ENCODE measurements at places on chromosomes 1 and 21.
A peak's percentile ranks its signal among the peaks of the same experiment; 100 is the strongest.

DNA sequence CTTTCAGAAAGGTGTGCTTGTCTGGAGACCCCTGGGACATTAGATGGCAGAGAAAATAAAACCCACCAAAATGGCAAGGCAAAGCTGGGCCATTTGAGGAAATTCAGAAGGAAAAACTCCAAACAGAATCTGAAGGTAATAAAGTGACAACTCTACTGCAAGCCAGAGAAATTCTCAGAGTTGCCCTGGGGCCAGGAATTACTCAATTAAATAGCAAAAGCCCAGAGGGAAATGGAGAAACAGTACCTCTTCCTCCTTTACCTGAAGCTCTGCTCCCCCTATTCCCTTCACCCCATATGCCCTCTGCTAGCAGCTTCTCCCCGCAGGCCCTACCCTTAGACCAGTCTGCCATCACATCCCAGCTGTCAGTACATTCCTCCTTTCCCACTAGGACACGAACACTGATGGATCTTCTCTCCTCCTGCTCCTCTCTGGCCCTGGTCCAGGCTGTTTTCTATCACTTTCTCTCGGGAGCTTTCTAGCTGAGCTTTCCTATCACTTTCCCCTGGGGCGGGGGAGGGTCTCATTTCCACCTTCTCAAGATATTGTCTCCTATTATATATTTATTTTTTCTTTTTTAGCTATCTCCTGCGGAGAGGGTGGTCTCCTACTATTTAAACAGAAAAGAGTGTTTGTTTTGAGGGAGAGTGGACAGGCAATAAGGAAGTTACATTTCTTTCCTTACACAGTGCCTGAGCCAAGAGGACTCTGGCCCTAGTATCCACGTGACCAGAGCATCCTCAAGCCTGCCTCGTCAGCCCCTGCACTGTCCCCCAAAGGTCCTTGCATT, 47.7 kb upstream of the RBM15 start:
- DNase-seq: no peak

- DNase-seq: no peak
Measured at GRCh38 chr1:218659911-218660677, 315.0 kb downstream of the TGFB2 start.

GRCh38 chr1:23997812-23998211, 17.7 kb upstream of the SRSF10 start:
- DNase-seq: no peak

GRCh38 chr1:156481527-156481926, 19.0 kb downstream of the MEF2D start:
- no peak for DNase-seq

DNA sequence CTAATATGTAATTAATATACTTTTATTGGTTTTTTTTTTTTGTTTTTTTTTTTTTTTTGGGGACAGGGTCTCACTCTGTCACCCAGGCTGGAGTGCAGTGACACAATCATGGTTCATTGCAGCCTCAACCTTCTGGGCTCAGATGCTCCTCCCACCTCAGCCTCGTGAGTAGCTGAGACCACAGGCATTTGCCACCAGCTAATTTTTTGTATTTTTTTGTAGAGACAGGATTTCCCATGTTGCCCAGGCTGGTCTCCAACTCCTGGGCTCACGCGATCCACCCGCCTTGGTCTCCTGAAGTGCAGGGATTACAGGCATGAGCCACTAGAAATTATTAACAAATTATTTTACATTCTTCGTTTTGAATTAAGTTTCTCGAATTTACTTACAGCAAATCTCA, 16.8 kb upstream of the POGZ start:
- DNase-seq: no peak

DNA sequence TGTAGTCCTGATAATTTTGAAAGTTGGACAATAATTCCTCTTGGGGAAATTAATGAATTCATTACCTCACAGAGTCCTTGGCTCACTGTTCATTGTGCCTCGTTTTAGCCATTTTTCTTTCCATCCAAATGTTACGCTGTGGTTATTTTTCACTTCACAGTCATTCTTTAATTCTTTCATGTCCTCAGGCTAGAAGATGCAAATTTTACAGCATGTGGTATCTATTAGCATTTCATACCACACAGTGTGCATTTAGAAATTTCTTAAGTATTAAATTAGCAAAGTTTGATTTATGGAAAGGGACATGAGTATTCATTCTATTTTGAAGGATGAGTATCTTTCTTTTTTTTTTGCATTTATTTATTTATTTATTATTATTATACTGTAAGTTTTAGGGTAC, 18.4 kb downstream of the OR2L3 start:
- no peak for DNase-seq

GRCh38 chr1:44326024-44326701, 28.9 kb downstream of the ERI3 start:
- no peak for DNase-seq

DNA sequence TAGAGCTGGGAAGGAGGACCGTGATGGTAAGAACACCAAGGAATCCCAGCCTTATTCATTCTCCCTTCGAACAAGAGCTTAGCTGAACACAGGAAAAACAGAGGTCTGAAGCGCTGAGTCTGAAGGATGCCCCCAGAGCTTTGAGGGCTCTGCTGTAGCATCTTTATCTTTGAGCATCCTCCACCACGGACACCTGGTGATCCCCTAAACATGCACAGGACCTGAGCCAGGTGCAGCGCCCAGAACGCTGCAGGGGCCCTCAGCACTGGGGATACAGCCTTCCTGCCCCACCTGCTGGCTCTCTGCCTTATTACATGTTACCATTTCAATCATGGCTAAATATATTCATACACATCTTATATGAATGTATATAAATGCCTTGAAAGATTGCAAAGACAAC, 7.7 kb upstream of the GPATCH4 start:
- DNase-seq: peak; percentile 35

- no peak for DNase-seq
Measured at GRCh38 chr1:23246274-23246673, 29.0 kb upstream of the HTR1D start.

DNA sequence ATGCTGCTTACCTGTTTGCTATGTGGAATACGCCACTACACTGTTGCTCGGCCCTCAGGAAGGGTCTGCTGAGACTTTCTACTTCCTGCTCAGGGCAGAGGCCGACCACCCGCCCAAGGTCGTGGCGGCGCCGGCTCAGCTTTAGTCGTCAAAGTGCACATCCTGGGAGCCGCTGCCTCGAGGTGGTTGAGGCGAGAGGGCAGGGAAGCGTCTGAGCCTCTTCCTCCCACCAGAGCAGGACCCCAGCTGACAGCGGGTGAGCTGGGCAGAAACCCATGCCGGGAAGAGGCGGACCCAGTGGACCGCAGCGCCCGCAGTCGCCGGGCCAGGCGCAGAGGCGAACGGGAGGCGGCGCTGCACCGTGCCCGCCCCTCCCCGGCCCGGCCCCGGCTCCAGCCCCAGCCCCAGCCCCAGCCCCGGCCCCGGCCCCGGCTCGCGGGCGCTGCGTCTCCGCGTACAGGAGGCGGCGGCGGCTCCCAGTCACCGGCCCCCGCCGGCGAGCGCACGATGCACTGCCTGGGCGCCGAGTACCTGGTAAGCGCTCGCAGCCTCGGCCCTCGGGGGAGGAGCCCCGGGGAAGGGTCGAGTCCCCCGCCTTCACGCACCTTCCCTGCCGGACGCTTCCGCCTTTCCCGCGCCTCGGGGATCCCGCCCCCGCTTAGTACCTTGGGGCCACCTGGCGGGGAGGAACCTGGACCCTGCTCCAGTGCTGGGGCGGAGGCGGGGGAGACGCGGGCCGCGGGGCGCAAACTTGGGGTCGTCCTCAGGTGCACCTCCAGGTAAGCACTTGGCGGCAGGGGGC, at the start of gene SLC44A3:
Gene SLC44A3 (plus strand): TSS at position 413 of the 802 bp plus-strand sequence. CDS start 95 bp downstream, at position 508.
- peak; percentile 2 for DNase-seq

DNA sequence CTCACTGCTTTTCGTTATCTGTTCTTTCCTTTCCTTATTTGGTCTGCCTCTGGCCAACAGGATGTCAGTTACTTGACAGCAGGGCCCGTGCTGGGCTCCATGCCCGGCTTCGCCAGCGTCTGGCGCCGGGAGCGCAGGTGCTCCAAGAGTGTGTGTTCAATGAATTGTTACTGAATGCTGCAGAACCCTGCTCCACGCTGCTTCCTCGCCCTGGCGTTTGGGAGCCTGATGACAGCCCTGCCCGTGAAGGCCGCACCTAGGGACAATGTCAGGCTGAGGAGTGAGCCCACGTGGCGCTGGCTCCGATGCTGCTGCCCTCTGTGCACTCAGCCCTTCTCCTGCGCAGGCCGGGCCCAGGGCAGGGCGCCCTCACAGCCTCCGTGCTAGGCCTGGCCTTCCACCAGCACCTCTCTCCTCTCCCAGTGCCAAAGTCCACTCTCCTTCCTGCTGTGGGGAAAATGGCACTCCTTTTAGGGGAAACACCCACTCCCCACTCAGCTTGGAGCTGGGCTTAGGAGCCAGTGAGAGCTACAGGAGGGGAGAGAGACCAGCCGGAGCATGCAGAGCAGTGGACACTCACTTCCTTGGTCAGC, 51.4 kb downstream of the ACBD3 start:
- no peak for DNase-seq

DNA sequence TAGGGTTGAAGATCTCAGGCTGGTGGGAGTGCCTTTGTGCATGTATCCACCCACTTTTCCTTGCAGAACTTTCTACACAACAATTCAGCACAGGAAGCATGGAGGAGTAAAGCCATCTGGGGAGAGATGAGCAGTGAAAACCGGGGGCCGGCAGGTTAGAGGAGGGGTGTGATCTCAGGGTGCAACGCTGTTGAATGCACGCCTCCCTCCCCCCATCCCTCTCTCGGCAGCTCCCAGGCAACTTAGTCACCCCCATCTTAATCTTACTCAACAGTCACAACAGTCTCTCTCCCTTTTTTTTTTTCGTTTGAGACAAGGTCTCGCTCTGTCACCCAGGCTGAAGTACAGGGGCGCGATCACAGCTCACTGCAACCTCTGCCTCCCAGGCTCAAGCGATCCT, 16.6 kb upstream of the ABCG1 start:
- DNase-seq: no peak

DNA sequence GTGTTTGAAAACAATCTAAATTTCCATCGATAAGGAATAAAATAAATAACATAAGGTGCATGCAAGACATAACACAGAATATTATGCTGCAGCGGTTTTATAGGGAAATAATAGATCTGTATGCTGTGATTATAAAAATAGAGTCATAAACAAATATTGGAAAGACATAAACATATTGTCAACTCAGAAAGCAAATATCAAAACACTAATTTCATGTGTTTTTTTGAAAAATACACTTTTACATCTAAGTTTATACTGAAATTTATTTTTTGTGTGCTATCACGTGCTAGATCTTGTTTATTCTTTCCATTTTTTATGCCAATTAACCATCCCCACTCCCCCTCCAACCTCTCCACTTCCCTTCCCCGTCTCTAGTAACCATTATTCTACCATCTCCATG, 9.4 kb downstream of the OR6K3 start:
- DNase-seq: no peak

- no peak for DNase-seq
Measured at GRCh38 chr1:64200064-64200463, 3.4 kb upstream of the UBE2U start.

GRCh38 chr1:244792188-244792850, 43.1 kb upstream of the COX20 start:
- DNase-seq: no peak

DNA sequence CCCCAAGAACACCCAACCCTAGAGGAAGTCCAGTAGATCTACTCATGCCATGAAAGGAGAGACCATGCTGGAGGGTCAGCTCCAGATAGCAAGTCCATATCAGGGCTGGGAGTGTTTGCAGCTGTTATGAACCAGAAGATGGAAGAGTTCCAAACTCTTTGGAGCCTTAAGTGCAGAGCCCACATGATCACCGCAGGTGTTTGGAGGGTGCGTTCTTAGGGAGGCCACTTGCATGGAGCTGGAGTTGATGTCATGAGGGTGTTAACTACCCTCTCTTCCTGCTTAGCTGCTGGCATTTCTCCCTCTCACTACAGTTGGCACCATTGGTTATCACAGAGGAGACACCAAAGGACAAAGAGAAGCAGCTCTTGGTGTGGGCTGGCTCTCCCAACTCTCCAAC, 616.9 kb downstream of the AJAP1 start:
- DNase-seq: no peak

GRCh38 chr1:42385283-42385682, 4.7 kb downstream of the RIMKLA start:
- no peak for DNase-seq

- no peak for DNase-seq
Measured at GRCh38 chr1:155196893-155197638, 10.6 kb downstream of the THBS3 start.

DNA sequence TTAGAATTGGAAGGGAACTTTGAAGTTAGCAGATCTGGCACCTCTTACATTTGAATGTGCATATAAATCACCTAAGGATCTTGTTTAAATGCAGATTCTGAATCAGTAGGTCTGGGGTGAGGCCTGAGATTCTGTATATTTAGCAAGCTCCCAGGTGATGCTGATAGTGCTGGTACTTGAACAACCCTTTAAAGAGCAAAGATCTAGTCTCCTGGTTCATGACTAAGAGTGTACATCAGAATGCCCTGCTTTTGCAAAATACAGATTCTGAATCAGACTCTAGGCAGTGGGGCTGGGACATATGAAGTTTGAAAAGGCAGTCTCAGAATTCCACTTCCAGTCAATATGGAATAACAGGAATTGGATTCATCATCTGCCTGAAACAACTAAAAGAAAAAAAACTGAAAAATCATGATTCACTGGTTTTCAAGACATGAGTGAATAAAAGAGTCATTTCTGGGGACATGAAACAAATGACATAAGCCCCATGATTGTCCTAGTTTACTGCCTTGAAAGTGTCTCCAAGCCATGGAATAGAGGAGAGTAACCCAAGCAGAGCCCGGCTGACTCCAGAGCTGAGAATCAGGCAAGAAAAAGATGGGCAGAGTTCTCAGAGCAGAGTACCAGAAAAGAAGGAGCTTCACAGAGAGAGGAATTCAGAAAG, 149.6 kb upstream of the SGIP1 start:
- no peak for DNase-seq

DNA sequence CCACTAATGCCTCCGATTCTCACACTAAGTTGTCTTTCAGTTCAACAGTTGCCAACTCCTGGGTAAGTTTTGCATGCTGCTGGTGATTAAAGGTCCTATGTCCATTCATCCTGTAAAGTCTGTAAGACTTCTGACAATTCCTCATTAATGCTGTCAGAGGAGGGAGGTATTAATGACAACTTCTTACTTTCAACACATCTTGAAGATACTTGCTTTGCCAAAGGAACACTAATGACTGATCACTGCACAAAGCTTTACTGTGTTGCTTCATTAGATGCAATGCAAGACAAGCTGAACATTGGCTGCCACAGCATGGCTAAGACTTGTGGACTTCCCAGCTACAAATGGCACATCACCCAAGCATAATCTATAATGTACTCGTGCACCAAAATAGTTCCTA, 114.6 kb upstream of the PRDX6 start:
- DNase-seq: no peak

GRCh38 chr1:93679546-93679945, 2.1 kb downstream of the BCAR3 start:
- DNase-seq: no peak

GRCh38 chr21:31905503-31906451, 33.0 kb downstream of the HUNK start:
- DNase-seq: no peak

DNA sequence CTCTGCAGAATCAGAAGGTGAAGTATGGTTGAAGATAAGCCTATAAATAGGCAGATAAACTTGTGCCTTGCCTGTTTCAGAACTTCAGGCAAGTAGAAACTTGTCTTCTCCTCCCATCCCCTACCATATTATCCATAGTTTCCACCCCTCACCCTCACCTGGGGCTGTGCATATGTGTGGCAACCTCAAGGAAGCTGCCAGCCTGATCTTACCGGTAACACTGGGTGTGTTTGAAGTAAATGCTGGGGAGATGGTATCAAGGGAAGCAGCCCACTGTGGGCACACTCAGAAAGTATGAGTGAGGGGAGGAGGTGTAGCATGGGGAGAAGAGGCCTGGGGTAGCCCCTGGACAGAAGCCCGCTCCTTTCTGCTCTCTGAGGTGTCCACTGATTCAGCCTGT, 14.5 kb downstream of the VANGL2 start:
- no peak for DNase-seq

All from activated T-helper 1 cell treated with anti-CD3 and anti-CD28 coated beads, Interleukin-2, amount 50 U/mL, for 16 hours (primary cell).